ENCODE measurements at places on chromosomes 6 and 20.

GRCh38 chr6:41675176-41675775 is 37.0 kb downstream of the MDFI start:
- DNase-seq, result no peak

GRCh38 chr6:136024711-136025110 is 173.2 kb downstream of the PDE7B start:
- DNase-seq, result no peak

DNA sequence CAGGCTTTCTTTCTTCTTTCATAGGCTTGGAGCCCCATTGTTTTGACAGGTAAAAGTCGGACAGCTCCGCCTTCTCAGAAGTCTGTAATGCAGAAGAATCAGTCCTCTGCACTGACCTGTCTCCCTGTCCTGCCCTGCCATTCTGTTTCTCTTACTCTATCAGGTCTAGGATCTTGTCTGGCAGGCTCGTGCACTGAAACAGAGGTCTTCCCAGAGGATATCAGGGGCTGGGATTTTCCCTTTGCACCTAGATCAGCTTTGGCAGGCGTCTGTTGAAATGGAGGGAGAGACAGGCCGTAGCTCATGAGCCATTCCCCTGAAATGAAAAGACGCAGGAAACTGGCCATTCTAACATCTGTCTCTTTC is 25.0 kb downstream of the KIF3B start:
- no peak for DNase-seq

GRCh38 chr6:66858196-66858595 is 1151.2 kb upstream of the EYS start:
- no peak for DNase-seq

DNA sequence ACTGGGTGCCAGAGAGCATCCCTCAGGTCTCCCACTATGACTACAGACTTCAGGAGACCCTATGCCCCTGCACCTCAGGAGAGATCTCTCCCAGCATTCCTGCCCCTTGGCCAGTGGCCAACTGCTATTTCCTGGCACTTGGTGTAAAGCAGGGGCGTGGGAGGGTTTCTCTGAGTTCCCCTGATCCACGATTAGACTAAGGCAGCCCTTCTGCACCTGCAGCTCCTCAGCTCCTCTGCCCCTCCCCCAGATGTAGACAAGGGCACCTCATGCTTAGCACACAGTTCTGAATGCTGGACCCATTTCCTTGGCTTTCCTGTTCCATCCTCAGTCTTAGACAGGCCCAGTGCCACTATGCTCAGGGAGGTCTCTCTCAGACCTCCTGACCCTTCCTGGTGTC is 28.6 kb downstream of the EDN1 start:
- DNase-seq, result no peak

DNA sequence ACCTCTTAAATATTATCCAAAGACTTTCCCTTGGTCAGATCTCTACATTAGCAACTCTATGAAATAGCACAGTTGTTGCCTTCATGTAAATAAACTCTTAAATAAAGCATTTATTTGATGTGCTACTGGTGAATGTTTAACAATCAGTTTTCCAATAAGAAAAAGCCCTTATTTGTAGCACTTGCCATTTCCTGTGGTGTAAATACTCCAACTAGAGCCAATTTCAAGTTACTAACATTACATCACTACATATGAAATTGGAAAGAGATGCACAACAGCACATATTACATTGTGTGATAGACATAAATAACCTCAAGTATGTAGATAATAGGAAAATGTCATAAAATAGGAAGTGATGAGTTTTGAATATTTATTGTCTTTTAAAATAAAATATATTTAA is 5.0 kb upstream of the MYB start:
- no peak for DNase-seq

GRCh38 chr20:51219544-51219943 is 196.6 kb upstream of the KCNG1 start:
- no peak for DNase-seq

- no peak for DNase-seq
Observed at GRCh38 chr20:11979306-11979990, 61.8 kb downstream of the BTBD3 start.

GRCh38 chr20:37777988-37778659 is 84.3 kb downstream of the CTNNBL1 start:
- DNase-seq, result no peak

- no peak for DNase-seq
Observed at GRCh38 chr6:149164199-149164750, 153.2 kb upstream of the TAB2 start.

GRCh38 chr6:45502456-45502855 is 124.7 kb upstream of the SUPT3H start:
- DNase-seq, result no peak

DNA sequence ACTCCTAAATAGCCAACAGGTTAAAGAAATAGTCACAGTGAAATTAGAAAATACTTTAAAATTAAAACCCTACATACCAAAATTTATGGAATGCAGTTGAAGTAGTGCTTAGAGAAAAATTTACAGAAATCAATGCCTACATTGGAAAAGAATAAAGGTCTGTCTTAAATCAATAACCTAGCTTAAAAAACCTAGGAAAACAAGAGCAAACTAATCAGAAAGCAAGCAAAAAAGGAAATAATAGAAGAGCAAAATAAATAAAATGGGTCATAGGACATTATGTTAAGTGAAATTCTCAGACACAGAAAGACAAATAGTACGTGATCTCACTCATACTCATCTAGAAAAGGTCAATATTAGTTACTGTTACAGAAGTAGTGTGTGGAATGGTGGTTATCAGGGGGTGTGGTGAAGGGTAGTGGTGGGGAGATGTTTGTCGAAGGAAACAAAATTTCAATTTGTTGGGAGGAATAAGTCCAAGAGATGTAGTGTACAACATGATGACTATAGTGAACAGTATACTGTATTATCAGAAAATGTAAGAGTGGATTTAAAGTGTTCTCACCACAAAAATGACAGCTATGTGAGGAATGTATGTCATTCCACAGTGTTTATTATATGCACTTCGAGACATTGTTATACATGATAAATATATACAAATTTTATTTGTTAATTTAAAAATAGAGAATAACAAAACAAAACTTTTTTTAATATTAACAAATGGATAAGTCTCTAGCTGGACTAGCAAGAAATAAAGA is 423.6 kb downstream of the CDH26 start:
- peak; percentile 9 for DNase-seq

- DNase-seq, result no peak
Observed at GRCh38 chr6:2542101-2542857, 208.4 kb downstream of the MYLK4 start.

DNA sequence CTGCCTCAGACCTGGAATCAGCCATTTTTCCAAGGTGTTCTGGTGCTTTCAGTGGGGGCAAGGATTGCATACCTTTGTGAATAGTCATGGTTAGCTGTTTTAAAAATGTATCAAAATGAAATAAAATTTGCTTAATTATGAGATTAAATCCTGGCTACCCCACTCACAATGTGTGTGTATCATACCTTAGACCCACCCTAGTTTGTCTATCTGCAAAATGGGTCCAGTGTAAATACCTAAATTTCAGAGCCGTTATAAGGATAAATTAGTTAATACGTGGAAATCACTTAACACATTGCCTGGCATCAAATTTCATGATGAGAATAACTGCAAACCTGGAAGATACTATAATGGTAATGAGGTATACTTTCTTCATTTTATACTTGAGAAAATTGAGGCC is 3.0 kb upstream of the ZNF311 start:
- DNase-seq, result no peak

GRCh38 chr6:6085928-6086668 is 79.4 kb upstream of the NRN1 start:
- DNase-seq, result no peak

DNA sequence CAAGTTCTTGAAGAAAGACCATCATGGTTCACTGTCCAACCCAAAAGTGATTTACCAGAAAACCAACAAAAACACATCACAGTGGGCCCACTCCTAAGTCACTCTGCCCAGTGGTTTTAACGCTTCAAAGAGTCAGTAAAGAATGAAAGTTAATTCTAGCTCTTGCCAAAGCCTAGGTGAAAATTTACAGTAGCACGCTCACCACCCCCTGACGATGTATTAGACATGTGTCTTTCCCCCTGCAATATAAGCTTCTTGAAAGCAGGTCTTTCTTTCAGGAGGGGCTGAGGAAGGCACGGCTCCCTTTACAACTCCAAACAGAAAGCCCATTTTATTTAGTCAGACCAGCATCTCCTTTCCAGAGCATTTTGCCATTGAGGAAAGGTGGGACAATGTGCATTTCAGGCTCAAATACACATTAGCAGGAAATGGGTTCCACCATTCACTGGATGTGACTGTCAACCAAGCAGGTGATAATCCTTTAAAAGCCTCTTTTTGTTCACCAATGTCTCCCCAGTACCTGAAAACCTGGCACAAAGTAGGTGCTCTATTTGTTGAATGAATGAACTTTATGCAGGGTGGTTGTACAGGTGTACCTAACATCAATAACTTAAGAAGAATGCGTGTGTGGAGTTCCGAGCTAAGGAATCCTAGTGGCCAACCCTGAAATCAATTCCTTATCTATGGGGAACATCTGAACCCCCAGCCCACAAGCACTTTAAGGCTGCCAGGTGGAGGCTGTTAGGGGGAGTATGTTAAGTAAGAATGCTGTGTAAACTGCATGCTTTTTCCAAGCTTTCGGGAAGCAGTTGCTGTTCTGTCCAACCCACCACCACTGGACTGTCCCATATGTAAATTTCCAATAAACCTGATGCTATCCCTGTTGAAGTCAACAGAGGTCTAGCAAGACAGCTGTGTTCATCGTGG is 11.4 kb downstream of the EZR start:
- no peak for DNase-seq

GRCh38 chr6:148103436-148103835 is 239.2 kb upstream of the SASH1 start:
- no peak for DNase-seq

- DNase-seq, result no peak
Observed at GRCh38 chr6:41371992-41372831, 36.8 kb downstream of the NCR2 start.

GRCh38 chr20:15222502-15223330 is 885.3 kb upstream of the FLRT3 start:
- DNase-seq, result no peak

GRCh38 chr20:38617830-38618196 is 16.2 kb downstream of the ARHGAP40 start:
- DNase-seq, result no peak

DNA sequence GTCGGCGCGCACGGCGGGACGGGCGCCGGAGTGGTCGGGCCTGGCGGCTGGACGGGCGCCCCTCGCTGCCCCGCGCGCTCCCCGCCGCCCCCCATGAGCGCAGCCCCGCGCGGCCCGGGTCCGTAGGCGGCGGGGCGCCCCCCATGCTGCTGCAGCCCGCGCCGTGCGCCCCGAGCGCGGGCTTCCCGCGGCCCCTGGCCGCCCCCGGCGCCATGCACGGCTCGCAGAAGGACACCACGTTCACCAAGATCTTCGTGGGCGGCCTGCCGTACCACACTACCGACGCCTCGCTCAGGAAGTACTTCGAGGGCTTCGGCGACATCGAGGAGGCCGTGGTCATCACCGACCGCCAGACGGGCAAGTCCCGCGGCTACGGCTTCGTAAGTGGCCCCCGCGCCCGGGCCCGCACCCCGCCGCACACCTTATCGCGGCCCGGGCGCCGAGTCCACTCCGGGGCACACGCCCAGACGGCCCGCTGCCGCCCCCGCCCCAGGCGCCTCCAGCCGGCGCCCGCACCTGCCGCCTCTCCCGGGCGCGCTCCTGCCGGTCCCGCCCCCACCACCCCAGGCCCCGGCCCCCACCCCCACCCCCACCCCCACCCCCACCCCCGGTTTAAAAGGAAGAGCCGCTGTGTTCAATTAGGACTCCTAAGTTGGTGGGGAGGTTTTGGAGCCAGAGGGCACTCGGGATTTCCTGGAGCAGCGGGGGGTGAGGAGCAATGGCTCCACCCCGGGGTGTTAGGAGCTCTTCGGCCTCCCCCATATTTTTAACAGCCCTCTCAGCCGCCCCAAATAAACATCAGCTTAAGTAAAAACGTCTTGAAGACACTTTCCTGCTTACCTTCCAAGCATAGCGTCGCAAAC is 474 bp downstream of the RBM38 start:
- DNase-seq, result peak; percentile 10

DNA sequence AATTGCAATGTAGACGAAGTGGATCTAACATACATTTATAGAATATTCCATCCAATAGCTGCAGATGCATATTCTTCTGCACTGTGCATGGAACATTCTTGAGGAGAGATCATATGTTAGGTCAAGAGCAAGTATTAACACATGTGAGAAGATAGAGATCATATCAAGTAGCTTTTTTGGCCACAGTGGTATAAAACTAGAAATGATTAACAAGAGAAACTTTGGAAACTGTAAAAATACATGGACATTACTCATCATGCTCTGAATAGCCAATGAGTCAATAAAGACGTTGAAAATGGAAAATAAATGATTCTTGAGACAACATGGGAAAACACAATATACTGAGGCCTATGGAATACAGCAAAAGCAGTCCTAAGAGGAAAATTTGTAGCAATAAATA is 94.2 kb downstream of the STXBP5 start:
- peak; percentile 29 for DNase-seq

DNA sequence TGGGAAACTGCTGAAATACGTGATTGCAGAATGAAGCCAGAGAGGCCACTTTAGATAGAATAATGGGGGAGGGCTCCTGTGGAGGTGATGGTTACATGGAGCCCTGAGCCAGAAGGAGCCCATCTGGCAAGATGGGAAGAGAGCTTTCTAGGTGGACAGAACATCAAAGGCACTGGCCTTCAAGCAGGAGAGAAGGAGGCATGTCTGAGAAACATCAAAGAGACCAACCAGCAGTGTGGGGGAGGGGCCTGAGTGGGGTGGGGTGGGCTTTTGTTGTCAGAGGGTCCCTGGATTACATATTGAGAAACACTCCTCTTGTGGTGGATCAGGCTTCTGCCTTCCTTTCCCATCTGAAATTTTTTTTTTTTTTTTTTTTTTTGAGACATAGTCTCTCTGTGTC is 1.9 kb upstream of the KCNG1 start:
- DNase-seq, result no peak

DNA sequence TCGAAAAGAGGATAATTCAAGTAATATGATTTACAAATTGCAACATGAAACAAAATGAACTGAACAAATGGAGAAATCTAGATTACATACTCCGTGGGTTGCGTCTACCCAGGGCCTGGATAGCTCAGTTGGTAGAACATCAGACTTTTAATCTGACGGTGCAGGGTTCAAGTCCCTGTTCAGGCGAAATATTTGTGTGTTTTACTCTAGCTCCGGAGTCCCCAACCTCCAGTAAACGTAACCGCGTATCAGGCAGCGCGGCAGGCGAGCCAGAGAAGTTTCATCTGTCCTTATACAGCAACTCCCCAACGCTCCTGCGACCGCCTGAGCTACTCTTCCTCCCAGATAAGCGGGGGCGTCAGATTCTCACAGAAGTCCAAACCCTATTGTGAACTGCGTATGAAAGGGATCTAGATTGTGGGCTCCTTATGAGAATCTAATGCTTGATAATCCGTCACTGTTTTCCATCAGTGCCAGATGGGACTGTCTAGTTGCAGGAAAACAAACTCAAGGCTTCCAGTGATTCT is 176.1 kb downstream of the TRIM27 start:
- peak; percentile 28 for DNase-seq

DNA sequence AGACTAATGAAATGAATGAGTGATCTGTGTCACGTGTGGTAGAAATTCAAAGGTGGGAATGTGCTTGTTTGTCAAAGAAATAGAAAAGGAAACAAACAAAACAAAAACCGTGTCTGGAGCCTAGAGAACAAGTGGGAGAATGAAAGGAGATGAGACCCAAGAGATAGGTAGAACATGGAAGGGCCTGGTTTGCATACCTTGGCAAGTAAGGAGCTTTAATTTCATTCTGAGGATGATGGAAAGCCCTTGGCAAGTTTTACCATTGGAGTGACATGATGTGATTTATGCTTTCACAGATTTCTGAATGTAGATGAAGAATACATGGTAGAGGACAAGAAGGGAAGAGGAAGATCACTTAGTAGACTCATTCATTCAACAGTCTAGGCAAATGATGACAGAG is 26.8 kb upstream of the PRDM1 start:
- DNase-seq, result no peak
